RWPE1 (cell line): ENCODE measurements at places on chromosomes 2 and 18.
A peak's percentile ranks its signal among the peaks of the same experiment; 100 is the strongest.

DNA sequence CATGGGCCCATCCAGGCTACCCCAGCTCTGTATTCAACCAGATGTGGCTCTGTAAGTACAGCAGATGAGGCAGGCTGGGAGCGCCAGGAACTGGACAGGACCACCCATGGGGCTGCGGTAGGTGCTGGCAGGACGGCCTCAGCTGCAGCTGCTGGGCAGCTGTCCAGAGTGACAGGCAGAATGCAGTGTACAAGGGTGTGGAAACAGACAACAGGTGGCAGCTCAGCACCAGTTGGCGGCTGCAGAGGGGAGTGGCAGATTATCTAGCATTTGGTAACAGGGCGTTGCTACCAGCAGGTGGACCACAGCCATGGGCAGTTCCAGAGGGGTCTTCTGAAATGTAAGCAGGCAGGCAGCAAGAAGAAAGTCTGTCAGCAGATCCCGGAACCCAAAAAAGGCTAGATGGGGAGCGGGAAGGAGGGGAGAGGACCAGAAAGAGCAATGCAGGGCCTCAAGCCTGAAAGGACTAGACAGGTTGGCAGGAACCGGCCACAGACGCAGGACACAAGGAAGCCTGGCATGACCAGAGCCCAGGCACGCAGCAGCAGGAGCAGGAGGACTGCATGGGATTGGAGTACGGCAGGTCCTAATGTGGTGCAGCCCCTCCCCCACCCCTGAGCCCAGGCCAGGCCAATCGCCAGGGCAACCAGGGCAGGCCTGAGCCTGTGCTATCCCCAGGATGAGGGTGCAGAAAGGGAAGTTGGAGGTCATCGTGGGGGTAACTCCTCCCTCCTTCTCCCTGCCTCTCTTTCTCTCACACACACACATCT lies 24.7 kb downstream of the PKDCC start:
- no peak for DNase-seq

DNA sequence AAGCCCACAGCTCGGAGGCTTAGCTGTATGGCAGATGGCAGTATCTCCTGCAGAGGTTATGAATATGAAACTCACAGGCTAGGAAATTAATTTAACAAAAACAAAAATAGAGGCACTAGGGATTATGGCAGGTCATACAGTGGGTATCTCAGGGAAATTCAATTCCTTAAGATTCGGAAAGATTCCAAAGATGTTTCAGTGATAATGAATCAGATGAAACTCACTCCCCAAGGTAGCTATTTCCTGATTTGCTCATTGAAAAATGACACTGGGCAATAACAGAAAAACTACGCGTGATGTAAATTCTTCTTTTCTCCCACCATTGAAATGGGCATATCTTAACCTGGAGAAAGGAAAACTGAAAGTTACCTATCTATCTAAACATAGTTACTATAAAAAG lies 414.1 kb downstream of the STK39 start:
- no peak for DNase-seq

DNA sequence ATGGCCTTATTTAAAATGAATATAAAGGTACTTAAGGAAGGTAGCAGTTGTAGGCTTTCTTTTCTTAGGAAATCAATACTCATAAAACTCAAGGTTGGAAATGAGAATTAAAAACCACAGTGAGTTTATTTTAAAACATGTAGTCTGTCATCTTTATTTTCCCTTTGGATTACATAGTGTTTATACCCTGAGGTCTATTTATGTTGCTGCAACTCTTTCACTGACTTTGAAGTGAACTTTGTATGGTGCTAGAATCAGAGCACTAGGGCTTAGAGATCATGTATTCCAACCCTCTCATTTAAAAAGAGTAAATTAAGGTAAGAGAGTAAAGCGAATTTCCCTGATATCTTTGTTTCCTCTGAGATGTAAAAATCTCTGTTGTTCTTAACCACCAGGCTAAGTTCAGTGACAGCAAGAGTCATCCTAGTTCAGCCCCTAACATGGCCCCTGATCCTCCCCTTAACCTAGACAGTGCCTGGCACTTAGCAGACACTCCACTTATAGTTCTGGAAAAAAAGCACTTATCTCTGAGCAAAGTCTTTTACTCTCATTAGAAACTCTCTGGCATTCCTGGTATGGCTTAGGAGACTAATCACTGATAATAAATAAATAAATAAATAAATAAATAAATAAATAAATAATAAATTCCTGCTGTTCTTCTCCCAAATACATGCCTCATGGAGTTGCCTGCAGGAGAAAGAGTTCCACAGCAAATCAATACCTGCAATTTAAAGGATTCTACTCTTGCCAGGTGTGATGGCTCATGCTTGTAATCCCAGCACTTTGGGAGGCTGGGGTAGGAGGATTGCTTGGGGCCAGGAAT lies 33.0 kb upstream of the PPP1R1C start:
- no peak for DNase-seq

DNA sequence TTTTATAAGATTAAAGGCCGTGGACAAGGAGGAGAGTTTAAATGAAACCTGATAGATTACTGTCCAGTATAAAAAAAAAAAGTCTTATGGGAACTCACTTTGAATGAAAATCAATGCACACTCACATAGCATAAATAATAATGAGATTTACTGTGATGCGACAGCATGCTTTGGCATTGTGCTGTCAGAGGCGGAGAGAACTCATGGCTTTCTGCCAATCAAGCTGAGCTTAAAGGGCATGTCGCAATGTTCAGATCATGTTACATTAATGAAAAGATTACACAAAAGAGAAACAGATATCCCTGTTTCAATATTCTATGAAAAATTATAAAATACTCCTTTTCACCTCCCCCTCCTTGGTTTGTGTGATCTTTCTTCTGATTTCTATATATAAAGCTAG lies 310.8 kb downstream of the ERBB4 start:
- DNase-seq, result peak; percentile 49

- no peak for DNase-seq
These were observed 2.8 kb downstream of the CAPN10 start for GRCh38 chr2:240589375-240589774.

- DNase-seq, result no peak
These were observed 828.0 kb upstream of the CDH2 start for GRCh38 chr18:29004921-29005320.

GRCh38 chr2:237980087-237980486 lies 13.3 kb downstream of the UBE2F start:
- DNase-seq, result no peak

DNA sequence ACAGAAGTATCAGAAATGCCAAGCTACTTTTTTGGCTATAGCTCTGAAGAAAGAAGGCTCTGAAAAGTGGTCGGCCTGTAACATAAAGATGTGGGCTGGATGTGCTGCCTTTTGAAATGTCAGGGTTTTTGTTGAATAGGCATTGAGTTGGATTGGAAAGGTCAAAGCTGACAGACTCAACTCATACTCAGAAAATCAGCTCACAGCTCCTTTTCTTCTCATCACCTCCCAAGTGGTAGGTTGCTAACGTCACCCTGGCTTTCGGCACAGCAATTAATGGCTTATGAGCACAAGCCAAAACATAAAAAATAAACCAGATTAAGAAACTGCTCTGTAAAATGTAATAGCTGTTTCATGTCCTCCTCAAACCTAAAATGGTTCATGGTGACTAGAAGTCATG lies 68.3 kb downstream of the KCNF1 start:
- DNase-seq, result no peak

DNA sequence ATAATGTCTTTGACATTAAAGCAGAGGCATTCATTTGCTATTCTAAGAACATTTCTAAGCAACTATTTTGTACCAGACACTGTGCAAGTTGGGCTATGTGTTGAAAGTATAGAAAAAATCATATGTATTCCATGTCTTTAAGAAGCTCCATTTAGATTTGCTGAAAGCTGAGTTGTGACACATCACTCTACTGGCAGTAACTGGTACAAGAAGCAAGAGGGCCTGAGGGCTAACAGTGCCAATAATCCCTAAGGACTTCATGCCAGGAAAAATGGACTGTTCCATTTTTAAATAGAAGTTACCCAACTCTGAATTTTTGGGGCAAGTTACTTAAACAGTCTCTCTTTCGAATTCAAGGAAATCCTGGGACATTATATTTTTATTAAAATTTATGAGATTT lies 178.7 kb downstream of the SRBD1 start:
- DNase-seq, result peak; percentile 7

DNA sequence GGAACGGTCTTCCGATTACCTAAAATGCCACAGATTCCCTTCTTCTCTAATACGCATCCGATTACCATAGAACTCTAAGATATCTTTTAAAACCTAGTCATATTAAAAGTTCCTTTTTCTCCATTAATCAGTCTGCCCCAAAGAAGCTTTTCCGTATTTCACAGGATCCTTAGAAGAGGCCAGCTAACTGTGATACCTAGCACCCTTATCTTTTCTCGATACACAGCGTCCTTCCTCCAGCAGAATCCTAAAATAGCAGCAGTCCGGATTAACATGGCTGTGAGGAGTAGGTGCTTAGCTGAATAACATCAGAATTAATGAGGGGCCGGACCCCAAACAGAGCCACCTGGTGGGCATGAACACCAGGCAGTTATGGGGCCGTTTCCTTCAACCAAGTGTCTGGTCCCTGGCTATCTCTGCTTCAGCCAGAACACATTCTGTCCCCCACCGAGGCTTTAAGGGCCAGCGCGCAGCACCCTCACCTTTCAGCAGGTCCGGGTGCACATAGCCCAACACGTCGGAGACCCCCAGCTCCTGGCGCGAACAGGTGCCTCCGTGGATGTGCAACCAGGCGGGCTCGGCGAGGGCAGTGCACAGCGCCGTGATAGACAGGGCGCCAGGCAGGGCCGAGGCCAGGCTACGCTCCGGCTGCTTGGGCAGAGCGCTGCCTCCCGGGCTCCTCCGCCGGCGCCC lies 995 bp downstream of the TMEM127 start:
- peak; percentile 30 for DNase-seq

GRCh38 chr2:55355451-55355850 lies 64.2 kb downstream of the CCDC88A start:
- DNase-seq, result no peak

DNA sequence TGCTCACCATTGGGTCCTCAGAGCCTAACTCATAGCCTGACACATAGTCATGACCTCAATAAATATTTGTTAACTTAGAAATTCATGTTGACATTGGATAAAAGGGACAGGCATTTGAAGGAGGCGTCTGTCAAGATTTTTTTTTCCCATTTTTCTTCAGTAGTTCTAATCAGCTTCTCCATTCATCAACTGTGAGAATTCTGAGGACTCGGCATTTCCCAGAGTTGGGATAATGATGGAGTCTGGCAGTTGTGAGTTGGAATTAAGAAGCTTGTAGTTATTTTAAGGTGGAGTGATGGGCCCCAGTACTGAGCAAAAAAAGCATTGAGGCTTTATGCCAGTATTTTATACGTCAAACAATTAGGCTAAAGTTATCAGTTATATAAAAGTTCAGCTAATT lies 4.6 kb downstream of the SPATS2L start:
- no peak for DNase-seq
